ENCODE measurements at places on chromosomes 6 and 20.

DNA sequence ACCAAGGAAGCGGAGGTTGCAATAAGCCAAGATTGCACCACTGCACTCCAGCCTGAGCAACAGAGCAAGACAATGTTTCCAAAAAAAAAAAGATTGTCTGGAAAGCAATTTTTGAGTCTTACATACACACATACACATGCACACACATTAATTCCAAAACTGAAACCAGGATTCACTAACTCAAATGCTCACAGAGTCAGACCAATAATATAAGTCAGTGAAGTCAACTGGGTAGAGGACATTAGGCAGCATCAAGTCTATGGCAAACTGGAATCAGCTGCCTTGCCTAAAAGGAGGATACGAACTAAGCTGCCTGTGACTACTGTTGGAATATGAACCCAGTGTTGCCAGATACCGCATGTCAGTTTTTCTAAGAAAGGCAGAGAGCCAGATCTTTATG, 15.7 kb downstream of the REM1 start:
- DNase-seq = no peak

GRCh38 chr6:35483490-35483889, 13.4 kb downstream of the TEAD3 start:
- no peak for DNase-seq

DNA sequence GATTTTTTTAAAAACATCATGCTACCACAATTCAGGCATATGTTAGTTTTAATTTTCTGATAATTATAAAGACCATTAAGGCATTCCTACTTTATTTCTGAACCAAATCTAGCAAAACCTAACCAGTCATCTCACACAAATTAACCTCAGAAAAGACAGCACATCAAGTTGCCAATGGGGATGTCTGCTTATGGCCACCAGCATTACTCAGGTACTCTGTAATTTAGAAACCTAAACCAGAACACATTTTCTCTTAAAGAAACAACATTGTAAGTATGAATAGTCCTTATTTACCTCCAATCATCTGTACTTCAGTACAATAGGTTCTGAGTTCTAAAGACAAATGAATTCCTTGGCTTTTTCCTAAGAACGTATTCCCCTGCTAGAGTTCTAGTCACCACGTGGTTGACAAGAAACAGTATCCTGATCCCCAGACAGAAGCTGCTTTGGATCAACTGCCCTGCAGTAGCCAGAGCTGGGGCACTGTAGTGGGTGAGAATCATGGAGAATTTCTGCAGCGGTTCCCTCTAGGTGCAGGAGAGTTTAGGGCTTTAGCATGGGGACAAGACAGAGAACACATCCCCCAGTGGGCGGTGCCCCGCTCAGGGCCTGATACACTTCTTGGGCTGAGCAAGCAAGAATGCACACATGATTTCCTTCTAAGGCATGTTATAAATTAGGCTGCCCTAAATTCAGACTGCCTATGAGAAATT, 15.4 kb downstream of the GCLC start:
- DNase-seq = no peak

DNA sequence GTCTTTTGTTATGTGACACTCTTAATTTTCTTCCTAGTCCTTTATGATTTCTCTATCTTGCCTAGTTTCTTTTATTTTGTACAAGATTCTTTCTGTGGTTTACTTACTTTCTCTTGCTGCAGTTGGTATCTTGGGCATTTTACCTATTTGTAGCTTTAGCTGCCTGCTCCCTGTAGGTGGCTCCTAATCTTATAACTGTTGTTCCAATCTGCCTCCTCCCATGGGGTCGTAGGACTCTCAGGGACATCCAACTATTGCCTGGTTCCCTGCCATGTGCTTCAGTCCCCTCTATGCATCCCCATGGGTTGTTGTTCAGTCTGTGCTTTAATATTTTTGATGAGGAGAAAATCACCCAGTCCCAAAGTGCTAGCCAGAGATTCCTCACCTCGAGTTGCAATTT, 31.4 kb downstream of the RIN2 start:
- DNase-seq = no peak

DNA sequence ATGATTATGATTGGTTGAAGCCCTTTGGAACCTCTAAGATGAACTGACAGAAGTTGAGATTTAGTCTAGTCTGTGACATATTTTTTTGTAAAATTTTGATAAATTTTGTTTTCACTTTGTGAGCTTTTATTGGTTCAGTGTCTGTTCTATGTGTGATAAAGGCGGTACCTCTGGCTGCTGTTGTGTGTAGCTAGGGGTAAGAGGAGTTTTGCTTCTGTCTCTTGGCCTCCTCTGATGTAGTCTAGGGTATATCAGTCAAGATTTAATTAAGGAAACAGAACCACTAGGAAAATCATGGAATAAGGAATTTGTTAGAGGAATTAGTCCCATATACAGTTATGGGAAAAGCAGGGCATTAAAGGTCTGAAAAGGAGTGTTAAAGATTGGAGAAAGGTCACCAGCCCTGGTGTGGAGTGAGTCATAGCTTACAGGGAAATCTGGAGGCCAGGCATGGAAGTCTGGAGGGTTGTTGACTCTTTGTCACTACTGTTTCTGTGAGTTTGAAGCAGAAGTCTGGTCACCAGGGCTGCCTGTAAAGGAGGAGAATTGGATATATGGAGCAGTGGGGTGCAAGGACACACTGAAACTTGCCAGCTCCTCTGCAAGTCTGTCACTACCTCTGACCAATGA, 28.5 kb downstream of the CDC5L start:
- DNase-seq = no peak

GRCh38 chr20:63848003-63848911, 13.0 kb upstream of the ABHD16B start:
- no peak for DNase-seq

GRCh38 chr6:2680264-2680922, 70.3 kb downstream of the MYLK4 start:
- DNase-seq = no peak

GRCh38 chr20:9280666-9281065, 211.8 kb downstream of the PLCB4 start:
- DNase-seq = no peak

- DNase-seq = no peak
These were observed 596.1 kb upstream of the CITED2 start for GRCh38 chr6:139970591-139970991.

DNA sequence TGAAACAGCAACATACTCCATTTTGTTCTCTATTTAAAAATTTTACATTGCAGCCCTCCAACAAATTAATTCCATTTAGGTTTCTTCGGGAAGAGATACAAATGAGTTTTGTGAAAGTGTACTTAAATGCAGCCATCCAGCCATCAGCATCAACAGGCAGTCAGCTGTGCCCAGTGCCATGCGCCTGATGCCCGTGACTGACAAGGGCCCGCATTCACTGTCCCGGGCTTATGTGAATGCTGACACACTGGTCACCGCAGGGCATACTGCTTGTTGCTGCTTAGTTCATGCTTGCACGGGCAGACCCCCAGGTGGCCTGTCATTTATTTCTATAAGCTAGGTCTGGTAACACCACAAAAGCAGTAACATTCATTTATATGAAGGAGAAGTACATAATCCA, 224.9 kb upstream of the QKI start:
- DNase-seq = no peak

GRCh38 chr6:83199863-83200225, 6.7 kb downstream of the RWDD2A start:
- no peak for DNase-seq

GRCh38 chr6:142500250-142500786, 198.5 kb downstream of the ADGRG6 start:
- DNase-seq = no peak

DNA sequence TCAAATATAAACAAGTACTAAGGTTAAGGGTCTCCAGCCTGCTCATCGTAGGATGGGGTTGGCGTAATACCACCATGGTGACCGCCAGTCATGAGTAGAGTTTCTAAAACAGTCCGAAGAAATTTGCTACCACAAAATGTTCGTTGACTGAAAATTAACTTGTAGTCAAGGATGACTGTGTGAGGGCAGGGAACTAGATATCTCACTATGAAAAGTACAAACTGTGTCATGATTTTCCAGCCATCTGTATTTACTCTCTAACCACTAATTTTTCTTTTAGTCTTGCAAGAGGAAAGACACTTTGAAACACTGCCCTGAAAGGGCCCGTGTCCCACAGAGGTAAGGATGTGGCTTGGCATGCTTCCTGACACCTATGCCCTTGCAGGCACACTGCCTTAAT, 99.7 kb downstream of the IRF4 start:
- DNase-seq = peak; percentile 26

DNA sequence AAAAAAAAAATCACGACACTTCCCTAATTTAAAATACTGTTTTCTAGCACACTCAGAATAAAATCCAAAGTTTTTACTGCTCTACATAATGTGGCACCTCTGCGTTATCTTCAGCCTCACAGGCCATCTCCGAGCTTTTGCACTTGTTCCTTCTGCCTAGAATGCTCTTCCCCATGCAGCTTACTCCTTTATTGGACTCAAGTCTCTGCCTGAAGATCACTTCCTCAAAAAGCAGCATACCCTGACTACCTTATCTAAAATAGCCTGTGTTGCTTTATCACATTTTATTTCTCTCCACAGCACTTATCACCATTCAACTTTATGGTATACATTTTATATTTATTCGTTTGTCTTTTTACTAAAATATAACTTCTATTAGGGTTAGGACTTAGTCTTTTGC, 2.3 kb downstream of the ZNF322 start:
- no peak for DNase-seq

DNA sequence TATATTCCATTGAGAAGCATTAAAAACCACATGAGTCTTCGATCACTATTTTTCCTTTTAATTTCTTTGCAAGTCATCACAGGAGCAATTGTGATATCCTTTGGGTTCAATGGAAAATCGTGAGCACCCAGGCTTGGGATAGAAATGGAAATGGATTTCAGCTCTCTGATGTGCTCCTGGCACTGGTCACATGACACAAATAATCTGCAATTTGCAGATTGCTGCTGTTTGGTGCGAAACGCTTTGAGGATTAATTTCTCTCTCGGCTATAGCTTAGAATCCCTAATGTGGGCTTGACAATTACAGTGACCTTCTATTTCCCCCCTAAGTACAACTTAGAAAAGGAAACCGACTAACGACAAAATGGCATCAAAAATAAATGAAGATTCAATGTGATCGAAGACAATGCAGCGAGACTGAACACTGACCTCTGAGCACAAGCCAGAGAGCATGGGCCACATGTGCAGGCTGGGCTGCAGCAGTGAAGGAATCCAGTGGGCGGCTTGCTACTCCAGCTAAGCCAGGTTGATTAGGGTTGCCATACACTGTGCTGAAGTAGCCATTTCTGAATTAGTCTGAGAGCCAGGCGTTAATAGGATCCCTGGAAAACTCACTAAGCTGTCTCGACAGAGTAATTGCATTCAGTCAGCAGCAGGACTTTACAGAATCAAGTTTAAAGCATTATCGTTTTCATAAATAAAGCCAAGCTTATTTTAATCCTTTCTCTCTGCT, 301.8 kb upstream of the AGPAT4 start:
- DNase-seq = no peak

- DNase-seq = no peak
These were observed 375.8 kb downstream of the QKI start for GRCh38 chr6:163790266-163790840.

DNA sequence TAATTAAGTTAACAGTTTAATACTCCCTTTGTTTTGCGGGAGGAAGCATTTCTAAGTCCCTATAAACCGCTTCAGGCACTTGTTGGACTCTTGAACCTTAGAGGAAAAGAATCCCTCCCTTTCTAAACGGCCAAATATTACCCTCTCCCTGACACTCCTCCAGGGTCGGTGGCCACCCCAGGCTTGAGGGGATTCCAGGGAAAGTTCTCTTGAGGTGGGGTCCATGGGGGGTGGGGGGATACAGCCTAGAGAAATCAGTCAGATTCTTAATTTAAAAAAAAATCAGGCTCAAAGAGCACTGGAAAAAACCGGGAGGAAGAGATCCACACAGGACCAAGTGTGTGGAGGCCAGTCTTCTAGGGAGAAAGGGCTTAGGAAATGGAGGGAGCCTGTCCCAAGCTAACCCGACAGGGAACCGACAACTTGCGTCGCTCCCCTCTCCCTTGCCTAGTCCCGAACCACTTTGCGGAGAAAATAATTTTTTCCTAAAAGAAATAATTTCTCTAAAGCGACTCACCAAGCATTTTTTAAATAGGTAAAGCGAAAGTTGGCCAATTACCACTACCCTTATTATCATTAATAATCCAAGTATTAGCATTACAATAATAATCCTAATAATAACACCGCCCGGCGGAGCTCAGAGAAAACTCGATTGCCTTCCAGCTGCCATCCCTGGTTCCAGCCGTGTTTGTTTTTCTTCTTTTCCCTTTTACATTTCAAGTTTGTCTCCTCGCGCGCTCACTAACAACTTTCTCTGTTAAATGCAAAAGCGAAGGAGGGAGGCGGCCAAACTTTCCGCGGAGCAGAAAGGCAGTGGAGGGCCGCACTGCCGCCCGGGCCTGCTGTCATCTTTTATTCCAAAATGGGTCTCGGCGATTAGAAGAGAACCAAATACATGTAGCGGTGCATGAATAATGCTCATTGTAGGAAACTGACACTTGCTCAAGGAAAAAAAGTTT, 4.8 kb downstream of the NR2E1 start:
- DNase-seq = no peak

GRCh38 chr6:147216915-147217314, 12.7 kb downstream of the STXBP5 start:
- DNase-seq = no peak

DNA sequence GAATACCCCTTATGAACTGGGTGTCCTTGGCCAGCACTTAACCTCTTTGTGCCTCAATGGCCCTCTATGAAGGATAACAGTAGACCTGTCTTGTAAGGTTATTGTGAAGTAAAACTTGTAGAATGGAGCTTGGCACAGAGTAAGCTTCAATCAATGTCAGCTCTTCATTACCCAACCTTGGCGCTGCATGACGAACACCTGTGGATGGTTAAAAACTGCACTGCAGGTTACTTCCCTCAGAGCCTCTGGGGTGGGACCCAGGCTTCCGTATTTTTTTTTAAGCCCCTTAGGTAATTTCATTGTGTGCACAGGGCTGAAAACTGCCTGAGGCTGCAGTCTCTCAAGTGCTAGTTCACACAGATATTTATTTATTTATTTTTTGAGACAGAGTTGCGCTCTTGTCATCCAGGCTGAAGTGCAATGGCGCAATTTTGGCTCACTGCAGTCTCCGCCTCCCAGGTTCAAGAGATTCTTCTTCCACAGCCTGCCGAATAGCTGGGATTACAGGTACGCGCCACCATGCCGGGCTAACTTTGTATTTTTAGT, 42.8 kb upstream of the SLC23A2 start:
- no peak for DNase-seq

GRCh38 chr20:59071216-59071615, 28.6 kb upstream of the PRELID3B start:
- DNase-seq = no peak

DNA sequence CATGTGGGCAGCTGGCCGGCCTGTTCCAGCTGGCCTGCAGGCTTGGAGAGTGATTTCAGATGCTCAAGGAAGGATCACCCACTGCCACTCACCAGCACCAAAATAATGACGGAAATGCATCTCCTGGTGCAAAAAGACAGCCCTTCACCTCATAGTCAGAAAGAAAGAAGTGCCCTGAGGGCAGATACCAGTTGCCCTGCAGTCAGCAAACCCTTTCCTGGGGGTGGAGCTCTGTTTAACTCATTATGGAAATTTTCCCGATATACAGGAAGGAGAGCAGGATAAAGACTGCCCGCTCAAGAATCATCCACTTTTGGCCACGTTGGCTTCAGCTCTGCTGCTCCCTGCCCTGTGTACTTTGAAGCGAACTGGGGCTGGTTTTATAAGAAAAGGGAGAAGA, 127.9 kb downstream of the GRM4 start:
- DNase-seq = no peak
